HS-27A (cell line): ENCODE measurements at places on chromosomes 5 and 9.

DNA sequence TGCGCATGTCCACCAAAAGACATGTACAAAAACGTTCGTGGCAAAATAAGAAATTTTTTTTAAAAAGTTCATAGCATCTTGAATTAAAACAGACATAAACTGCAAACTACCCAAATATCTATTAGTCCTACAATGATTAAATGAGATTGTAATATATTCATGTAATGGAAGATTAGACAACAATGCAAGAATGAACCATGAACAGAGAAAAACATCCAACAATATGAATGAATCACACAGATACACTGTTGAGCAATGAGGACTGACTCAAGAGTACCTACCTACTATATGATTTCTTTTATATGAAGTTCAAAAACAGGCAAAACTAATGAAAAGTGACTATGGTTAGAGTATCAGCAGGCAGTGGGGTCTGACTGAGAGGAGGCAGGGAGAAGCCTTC is 17.9 kb upstream of the CTNNAL1 start:
- DNase-seq: no peak

DNA sequence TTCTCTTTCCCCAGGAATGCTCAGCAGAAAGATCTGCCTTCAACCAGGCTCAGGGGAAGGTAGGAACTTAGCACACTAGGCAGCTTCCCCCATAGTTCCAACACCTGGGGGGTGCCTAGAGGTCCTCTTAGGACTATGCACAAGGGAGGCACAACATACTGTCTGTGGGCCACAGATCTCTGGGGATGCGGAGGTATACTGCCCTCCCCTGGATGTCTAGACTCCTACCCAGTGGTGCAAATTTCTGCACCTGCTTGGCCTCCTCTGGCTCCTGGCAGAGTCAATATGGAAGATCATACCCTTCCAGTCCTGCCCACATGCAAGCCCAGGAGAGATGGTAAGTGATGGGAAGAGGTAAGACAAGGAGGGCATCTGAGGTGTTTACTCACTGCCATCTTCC is 247.5 kb upstream of the DAPK1 start:
- DNase-seq: no peak

- no peak for DNase-seq
Measured at GRCh38 chr9:137252555-137253506, 1.7 kb downstream of the STPG3 start.

- no peak for DNase-seq
Measured at GRCh38 chr9:87282538-87282937, 215.1 kb upstream of the DAPK1 start.

GRCh38 chr5:111748304-111748763 is 8.7 kb downstream of the NREP start:
- peak; percentile 73 for DNase-seq

DNA sequence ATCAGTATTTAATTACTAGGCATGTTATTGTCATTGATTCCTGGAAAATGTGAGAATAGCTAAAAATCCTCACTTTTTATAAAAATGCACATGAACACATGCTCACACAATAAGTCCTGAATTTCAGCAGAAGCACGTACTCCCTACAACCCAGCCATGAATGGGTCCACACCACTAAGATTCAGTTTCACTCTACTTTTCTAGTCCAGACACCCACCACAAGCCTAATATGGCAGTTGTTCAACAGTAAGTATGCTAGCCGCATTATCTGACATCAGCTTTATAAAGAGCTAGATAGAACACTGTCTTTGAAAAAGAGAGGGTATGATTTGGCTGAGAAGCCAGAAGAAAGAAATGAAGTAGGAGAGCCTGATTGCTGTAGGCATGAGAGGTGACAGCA is 639.3 kb downstream of the BRINP1 start:
- DNase-seq: no peak

- DNase-seq: no peak
Measured at GRCh38 chr9:32376285-32376684, 8.2 kb upstream of the ACO1 start.

- peak; percentile 35 for DNase-seq
Measured at GRCh38 chr9:27088981-27089380, 20.0 kb upstream of the TEK start.

DNA sequence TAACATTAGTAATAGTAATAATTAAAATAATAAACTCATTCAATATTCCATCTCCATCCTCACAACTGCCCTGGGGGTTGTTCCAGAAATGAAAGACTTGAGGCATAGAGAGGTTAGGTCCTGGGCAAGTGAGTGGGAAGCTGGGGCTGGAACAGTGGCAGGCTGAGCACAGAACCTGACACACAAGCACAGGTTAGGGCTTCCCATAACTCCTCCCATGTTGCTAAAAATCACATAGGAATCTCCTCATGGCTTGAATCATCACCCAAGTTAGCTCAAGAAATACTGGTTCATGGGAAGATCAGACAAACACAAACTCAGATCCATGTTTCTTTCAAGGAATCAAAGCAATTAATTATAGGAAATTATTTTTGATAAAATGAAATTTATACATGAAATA is 487.7 kb downstream of the SEMA5A start:
- no peak for DNase-seq

- DNase-seq: no peak
Measured at GRCh38 chr9:93501406-93501805, 48.0 kb upstream of the FAM120AOS start.

- no peak for DNase-seq
Measured at GRCh38 chr9:36163049-36163785, 6.0 kb upstream of the CCIN start.

- no peak for DNase-seq
Measured at GRCh38 chr5:78985116-78985724, at the start of gene ARSB. ARSB (minus strand) TSS chr5:78985310; CDS start chr5:78985248, 62 bp downstream.

DNA sequence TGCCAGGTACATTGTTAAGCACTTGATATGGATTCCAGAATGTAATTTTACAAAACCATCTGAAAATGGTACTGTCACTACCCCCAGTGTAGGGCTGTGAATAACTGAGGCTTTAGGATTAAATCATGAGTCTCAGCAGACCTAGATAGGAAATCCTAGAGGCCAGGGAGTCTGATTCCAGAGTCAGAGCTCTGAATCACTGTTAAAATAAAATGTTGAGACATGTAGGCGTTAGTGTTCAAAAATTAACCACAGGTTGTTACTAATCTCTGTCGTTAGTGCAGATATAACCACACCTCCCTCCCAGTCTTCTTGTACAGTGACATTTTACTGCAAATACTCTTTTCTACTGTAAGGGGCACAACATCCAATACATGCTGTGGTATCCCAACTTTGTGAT is 1828.8 kb downstream of the MAT2B start:
- DNase-seq: no peak

DNA sequence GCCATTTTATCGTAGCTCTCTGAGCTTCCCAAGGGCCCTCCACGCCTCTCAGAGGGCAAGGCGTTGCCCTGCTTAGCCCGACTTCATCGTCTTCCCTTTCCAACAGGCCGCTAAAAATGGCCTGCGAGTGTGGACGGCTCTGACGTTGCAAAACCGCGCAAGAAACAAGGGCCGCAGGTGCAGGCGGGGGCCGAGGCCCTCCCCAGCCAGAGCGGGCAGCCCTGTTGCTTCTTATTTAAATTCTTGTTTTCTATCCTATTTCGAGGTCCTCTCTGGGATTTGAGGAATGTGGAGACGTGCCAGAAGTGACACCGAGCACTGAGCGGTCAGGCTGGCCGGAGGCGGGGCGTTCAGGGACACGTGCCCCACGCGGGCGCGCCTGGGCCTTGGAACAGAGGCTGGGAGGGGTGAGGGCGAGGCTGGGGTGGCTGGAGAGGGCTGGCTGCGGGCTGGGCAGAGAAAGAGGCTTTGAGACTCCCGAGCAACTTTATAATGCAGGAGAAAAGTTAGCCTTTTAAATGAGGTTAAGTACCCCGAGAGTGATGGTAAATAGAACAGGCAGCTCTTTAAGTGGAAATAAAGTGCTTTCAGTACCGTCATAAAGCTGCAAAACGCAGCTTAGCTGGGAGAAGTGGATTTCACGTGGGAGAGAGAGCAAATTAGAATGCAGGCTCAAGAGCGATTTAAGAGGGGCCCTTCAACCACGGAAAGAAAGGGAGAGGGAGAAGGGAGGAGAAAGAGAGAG is 243.6 kb downstream of the AUH start:
- peak; percentile 80 for DNase-seq

- no peak for DNase-seq
Measured at GRCh38 chr5:75055727-75056144, 3.4 kb upstream of the GCNT4 start.

- no peak for DNase-seq
Measured at GRCh38 chr5:32098890-32099310, 75.2 kb downstream of the GOLPH3 start.

GRCh38 chr5:56596155-56596554 is 219.2 kb upstream of the MAP3K1 start:
- DNase-seq: no peak
